H1 (cell line): ENCODE measurements at places on chromosomes 2 and 18. TPM values are rescaled to one million over a fixed set of nuclear protein-coding genes. Genes with fewer than 3 reads are reported as not detected.

GRCh38 chr2:168253379-168253778, 6.0 kb upstream of the STK39 start:
- no peaks in the 10 kb centered on the region for H3K4me1 ChIP-seq
- no peak for DNase-seq
- H3K27me3 ChIP-seq: no peaks in the 10 kb centered on the region
- H3K36me3 ChIP-seq: no peaks in the 10 kb centered on the region

GRCh38 chr2:118611691-118612090, 235.8 kb downstream of the EN1 start:
- no peaks in the 10 kb centered on the region for H3K27me3 ChIP-seq
- H3K36me3 ChIP-seq: no peaks in the 10 kb centered on the region
- DNase-seq: no peak
- no peaks in the 10 kb centered on the region for H3K4me1 ChIP-seq
- H3K27ac ChIP-seq: no peak overlapping the region
- H3K4me3 ChIP-seq: no peak overlapping the region

DNA sequence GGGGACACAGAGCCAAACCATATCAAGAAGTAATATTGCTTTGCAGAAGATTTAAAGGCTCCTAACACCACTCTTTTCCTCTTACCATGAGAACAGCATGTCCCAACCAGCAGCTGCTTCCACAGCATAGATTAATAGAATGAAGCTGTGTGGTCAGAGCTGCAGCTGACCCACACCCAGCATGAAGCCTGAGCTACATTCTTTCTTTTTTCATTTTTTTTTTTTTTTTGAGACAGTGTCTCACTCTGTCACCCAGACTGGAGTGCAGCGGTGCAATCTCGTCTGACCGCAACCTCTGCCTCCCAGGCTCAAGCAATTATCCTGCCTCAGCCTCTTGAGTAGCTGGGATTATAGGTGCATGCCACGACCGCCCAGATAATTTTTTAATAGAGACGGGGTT, 289.8 kb downstream of the RAD51AP2 start:
- H3K36me3 ChIP-seq: no peaks in the 10 kb centered on the region
- H3K4me3 ChIP-seq: no peak overlapping the region
- no peak overlapping the region for H3K27ac ChIP-seq
- H3K27me3 ChIP-seq: no peaks in the 10 kb centered on the region
- H3K4me1 ChIP-seq: no peaks in the 10 kb centered on the region

DNA sequence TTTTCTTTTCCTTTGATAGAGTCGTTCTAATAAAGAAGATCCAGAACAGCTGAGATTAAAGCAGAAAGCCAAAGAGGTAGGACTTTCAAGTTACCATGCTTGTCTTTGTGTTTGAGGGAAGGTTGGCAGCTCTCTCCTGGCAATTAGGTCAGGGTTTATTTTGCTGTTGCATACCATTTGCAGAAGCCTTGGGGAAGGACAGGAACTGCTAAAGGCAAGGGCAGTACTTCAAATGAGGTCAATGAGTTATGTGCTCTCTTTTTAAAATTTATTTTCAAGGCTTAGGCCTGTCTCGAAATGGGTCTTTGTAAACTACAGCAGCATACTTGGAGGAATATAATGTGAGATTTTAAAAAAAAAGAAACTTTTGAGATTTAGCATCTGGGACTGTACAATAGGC, 108.9 kb downstream of the TAF4B start:
- H3K27me3 ChIP-seq: no peaks in the 10 kb centered on the region
- peaks cover 1% of the 10 kb centered on the region; the same call in 1 of the 2 replicates for H3K36me3 ChIP-seq
- no peak overlapping the region for H3K27ac ChIP-seq
- no peaks in the 10 kb centered on the region for H3K4me1 ChIP-seq

DNA sequence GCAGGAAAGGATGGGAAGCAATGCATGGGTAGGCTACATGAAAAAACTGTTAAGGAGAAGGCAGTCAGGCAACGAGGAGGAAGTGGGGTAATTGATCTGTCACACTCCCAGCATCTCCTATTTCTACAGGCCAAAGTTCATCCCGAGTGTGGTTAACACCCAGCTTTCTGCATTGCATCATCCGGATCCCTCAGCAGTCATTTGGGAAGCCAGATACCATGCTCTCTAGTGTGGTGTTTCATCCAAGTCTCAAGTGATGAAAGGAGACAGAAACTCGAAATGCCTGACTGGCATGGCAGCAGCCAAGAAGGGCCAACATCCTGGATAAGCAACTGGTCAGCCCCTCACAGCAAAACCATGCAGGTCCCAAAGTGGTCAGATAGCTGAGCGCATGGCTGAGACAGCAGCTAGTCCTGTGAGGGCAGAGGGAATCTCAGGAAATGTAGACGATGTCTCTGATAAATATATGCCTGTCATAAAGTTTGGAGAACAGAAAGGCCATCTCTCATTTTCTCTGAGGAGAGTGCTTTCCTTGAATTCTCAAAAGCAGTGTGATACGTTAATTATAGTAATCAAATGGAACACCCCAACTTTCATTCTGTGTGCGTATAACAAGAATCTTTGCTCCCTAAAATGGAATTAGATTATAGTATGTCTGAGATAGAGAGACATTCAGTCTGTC, 24.8 kb upstream of the HNRNPA3 start:
- no peaks in the 10 kb centered on the region for H3K4me1 ChIP-seq
- H3K36me3 ChIP-seq: no peaks in the 10 kb centered on the region
- H3K4me3 ChIP-seq: no peak overlapping the region
- no peak for DNase-seq

Gene CXCR1
- total RNA-seq: not detected in 2 replicates

Gene GRHL1
- total RNA-seq: 2.8 and 3.6 TPM in 2 replicates

Gene MC2R
- total RNA-seq: not detected in 2 replicates
